ENCODE measurements at places on chromosomes 3 and 15.

DNA sequence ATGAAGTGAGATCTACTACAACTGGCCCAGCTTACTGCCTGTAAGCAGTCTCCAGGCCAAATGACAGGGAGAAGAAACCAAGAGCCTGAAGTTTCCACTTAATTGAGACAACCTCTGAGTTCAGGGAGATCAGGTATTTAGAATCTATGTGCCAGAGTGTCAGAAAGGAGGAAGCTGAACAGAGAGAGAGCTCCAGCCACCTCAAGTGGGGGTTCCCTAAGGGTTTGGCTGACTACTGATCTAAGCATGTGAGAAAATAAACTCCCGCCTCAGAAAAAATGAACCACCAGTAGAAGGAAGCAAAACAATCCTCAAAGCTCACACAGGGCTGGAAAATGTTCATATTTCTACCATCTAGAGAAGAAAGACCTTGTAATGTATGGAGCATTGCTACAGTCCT is 25.0 kb downstream of the ADAM10 start:
- H3K27ac ChIP-seq = no peak overlapping the region
- no peaks in the 10 kb centered on the region for H3K27me3 ChIP-seq
- no peaks in the 10 kb centered on the region for H3K36me3 ChIP-seq
- no peak for DNase-seq

- no peaks in the 10 kb centered on the region for H3K36me3 ChIP-seq
- H3K27ac ChIP-seq = no peak overlapping the region
- H3K27me3 ChIP-seq = no peaks in the 10 kb centered on the region
- H3K4me1 ChIP-seq = peaks cover 11% of the 10 kb centered on the region
These were observed 222.2 kb upstream of the BHLHE40 start for GRCh38 chr3:4756855-4757574.

DNA sequence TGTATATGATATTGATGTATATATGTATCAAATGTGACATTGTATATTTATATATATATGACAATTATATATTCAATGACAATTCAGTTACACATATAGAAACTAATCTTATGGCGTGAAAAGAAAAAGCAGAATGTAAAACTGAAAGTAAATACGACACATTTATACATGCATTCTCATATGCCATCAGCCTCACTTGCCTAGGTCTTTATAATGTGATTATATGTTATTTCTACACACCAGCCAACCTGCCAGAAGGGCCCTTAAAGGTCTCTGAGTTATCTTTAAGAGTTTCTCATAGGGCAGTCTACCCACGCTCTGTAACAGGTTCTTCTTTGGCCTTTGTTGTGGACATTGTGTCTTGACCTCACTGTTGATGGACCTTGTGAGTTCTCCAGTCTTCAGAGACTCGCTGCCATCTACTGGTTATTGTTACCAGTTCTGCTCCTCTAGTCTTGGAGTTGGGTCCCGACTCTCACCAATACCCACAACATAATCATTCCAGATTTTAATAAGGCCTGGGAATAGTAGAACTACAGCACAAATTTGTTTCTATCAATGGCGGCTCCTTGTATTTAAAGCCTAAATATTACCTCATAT is 371.5 kb upstream of the GOLIM4 start:
- H3K27me3 ChIP-seq = no peaks in the 10 kb centered on the region
- no peak for DNase-seq

GRCh38 chr3:126835472-126836219 is 131.6 kb downstream of the CHCHD6 start:
- H3K4me1 ChIP-seq = no peaks in the 10 kb centered on the region
- DNase-seq = no peak
- no peak overlapping the region for H3K27ac ChIP-seq
- no peak overlapping the region for H3K4me3 ChIP-seq
- H3K27me3 ChIP-seq = no peaks in the 10 kb centered on the region
- H3K36me3 ChIP-seq = no peaks in the 10 kb centered on the region

- no peak overlapping the region for H3K4me3 ChIP-seq
- H3K27ac ChIP-seq = no peak overlapping the region
- H3K27me3 ChIP-seq = no peaks in the 10 kb centered on the region
These were observed 18.7 kb upstream of the CLSTN2 start for GRCh38 chr3:139916271-139916670.

- no peaks in the 10 kb centered on the region for H3K36me3 ChIP-seq
- peaks cover 16% of the 10 kb centered on the region for H3K4me1 ChIP-seq
- no peaks in the 10 kb centered on the region for H3K27me3 ChIP-seq
These were observed 209.2 kb downstream of the FEZF2 start for GRCh38 chr3:62164196-62164595.

DNA sequence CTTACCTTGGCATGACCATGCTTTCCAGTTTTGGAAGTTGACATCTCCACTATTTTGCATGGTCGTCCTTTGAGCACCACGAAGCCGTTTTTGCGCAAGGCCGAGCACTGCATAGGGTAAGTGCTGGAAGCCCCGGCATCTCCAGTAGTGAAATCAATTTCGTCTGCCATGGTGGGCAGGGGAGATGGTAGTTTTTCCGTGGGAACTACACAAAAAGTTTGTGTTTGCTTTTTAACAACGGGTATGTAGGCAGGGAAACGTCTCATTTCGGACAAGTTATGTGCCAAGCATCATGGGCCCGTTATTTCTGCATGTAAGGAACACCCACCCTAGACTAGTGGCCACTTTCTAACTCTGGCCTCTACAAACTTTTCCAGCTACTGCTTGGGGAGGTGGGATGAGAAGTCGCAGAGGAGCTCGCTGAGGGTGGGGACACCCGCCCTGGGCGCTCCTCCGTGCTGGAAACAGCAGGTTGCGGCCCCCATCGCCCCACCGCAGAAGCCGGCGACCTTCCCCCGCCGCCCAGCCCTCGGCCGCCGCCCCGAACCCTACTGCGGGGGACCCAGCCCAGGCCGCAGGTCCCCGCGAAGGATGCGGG is 701 bp downstream of the EIF5A2 start:
- peak overlapping the region; percentile 66 for H3K4me3 ChIP-seq
- H3K27ac ChIP-seq = peak overlapping the region; percentile 55
- no peak for DNase-seq
- H3K27me3 ChIP-seq = no peaks in the 10 kb centered on the region
- H3K36me3 ChIP-seq = no peaks in the 10 kb centered on the region

DNA sequence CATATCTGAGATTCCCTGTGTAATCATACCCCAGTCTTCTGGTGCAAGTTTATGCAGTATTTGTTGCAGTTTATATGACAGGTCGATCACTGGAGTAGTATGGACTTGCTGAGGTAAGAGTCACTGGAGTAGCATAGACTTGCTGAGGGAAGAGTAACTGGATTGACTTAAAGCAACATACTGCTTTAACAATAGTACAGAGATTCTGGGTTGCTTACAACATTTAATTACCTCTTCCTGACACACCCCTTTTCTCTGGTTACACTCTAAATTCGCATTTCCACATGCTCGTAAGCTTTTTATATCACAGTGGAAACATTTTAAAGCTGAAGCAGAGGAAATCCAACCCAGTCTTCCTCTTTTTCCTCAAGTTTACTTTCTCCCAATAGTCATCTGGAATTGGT is 11.8 kb downstream of the AAGAB start:
- no peak overlapping the region for H3K4me3 ChIP-seq
- H3K27me3 ChIP-seq = no peaks in the 10 kb centered on the region
- H3K36me3 ChIP-seq = no peaks in the 10 kb centered on the region
- peaks cover 10% of the 10 kb centered on the region for H3K4me1 ChIP-seq

DNA sequence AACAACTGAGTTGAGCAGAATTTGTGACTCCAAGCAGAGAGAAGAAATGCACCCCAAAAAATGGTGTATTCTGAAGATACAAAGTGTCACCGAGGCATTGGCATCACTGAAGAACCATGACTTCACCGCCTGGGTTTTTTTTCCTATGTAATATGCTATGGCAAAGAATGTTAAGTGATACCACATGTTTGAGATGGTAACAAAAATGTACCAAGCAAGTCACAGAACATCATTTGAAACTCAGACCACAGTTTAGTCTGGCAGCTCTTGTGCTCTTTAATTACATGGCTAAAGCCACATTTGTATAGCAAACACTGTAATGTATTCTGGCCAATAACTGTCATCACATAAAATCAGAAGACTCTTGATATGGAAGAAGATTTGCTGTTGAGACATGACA is 323.5 kb downstream of the ULK4 start:
- no peaks in the 10 kb centered on the region for H3K36me3 ChIP-seq
- no peaks in the 10 kb centered on the region for H3K27me3 ChIP-seq
- no peak overlapping the region for H3K4me3 ChIP-seq
- DNase-seq = no peak
- H3K4me1 ChIP-seq = no peaks in the 10 kb centered on the region
- no peak overlapping the region for H3K27ac ChIP-seq

DNA sequence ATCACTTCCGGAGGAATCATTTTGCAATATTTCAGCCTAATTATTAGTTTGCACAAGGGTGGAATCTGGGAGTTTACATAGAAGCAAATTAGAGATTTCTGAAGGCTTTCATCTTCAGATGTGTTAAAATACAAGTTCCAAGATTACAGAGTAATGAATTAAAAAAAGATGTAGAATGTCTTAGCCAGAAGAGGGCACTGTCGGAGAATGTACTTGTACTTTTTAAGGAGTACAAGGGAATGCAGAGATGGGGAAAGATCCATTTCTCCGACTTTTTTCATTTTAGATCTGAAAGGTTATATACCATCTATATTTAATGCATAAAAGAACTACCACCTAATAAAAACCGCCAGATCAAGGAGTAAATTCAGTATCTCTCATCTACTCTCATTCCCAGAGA is 43.1 kb upstream of the WDR5B start:
- no peak for DNase-seq
- H3K27ac ChIP-seq = no peak overlapping the region
- no peak overlapping the region for H3K4me3 ChIP-seq
- peaks cover 31% of the 10 kb centered on the region for H3K36me3 ChIP-seq
- H3K4me1 ChIP-seq = no peaks in the 10 kb centered on the region

DNA sequence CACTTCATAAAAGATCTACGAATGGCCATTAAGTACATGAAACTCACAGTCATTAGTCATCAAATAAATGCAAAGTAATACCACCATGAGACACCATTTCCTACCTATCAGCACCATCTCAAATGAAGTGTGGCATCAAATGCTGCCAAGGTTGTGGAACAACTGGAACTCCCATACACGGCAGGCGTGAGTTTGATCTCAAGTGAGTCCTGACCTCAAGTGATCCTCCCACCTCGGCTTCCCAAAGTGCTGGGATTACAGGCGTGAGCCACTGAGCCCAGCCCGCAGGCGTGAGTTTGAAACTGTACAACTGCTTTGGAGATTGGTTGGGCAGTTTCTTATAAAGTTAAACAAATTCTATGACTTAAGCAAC is 28.8 kb upstream of the HDAC11 start:
- H3K4me3 ChIP-seq = peak overlapping the region; percentile 49
- H3K27ac ChIP-seq = peak overlapping the region; percentile 66
- H3K4me1 ChIP-seq = peaks cover 11% of the 10 kb centered on the region
- no peaks in the 10 kb centered on the region for H3K36me3 ChIP-seq
- H3K27me3 ChIP-seq = no peaks in the 10 kb centered on the region
- no peak for DNase-seq

GRCh38 chr3:134927599-134927998 is 132.5 kb downstream of the EPHB1 start:
- no peaks in the 10 kb centered on the region for H3K36me3 ChIP-seq
- no peak overlapping the region for H3K27ac ChIP-seq
- no peak overlapping the region for H3K4me3 ChIP-seq
- no peaks in the 10 kb centered on the region for H3K4me1 ChIP-seq
- DNase-seq = no peak
- H3K27me3 ChIP-seq = no peaks in the 10 kb centered on the region

DNA sequence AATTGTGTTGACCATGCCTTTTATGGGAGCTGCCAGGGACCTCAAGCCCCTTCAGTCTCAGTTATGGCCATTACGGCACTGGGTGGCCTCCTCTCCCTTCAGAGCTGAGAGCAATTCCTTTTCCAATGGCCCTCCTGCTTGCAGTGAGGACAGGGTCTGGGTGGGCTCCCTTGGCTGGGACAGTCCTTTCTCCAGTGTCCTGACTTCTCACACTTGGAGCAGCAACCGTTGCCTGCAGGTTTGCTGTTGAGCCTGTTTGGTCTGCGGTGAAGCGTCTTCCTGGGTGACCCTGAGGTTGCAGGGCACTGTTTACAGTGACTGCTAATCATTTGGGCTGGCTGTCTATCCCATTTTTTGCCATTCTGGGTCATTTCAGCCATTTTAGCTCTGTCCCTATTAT is 3.5 kb upstream of the CCDC80 start:
- H3K36me3 ChIP-seq = no peaks in the 10 kb centered on the region
- peaks cover 28% of the 10 kb centered on the region for H3K4me1 ChIP-seq
- H3K27me3 ChIP-seq = no peaks in the 10 kb centered on the region
- no peak overlapping the region for H3K27ac ChIP-seq
- no peak overlapping the region for H3K4me3 ChIP-seq

- no peak overlapping the region for H3K27ac ChIP-seq
- H3K4me3 ChIP-seq = no peak overlapping the region
- no peaks in the 10 kb centered on the region for H3K4me1 ChIP-seq
- DNase-seq = no peak
These were observed 13.5 kb upstream of the NR2C2 start for GRCh38 chr3:14933820-14934425.

GRCh38 chr15:63458026-63458425 is 46.4 kb upstream of the USP3 start:
- H3K36me3 ChIP-seq = no peaks in the 10 kb centered on the region
- DNase-seq = no peak
- no peak overlapping the region for H3K27ac ChIP-seq
- no peak overlapping the region for H3K4me3 ChIP-seq
- H3K27me3 ChIP-seq = no peaks in the 10 kb centered on the region

DNA sequence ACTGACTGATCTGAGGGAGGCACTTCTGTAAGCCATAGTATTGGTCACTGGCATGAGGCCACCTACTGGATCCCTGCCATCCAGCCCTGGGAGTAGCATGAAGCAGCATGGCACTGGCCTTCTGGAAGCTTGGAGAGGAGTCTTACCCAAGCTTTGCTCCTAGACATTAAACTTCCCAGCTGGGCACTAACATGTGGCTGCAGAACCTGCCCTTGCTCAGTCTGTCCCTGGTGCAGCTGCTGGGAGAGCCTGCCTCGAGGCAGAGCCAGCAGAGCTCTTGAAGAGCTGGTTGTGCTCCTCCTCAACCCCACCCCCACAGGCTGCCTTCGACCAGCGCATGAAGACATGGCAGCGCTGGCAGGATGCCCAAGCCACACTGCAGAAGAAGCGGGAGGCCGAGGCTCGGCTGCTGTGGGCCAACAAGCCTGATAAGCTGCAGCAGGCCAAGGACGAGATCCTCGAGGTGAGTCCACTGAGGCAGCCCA is 17.1 kb upstream of the SNX22 start:
- H3K27ac ChIP-seq = no peak overlapping the region
- DNase-seq = peak; percentile 59
- peaks cover 40% of the 10 kb centered on the region for H3K36me3 ChIP-seq
- peaks cover 12% of the 10 kb centered on the region for H3K4me1 ChIP-seq
- no peak overlapping the region for H3K4me3 ChIP-seq

All from upper lobe of left lung (tissue), 6 donors.